ENCODE measurements at places on chromosomes 5 and 9.

DNA sequence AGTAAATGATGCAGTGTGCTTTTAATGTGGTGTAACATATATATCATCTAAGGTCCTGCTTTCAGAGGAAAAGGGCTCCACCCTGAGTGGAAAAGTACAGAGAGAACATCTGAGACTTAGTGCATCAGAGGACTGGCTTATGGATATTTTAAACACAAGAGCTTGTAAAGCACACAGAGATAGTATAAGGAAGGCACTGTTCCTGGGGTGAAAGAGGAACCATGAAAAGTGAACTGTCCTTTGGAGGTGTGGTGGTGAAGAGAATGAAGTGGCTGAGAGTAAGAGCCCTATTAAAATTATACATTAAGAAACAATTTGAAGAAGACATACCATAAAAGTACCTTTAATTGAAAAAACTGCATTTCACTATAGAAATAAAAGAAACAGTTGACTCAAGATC lies 68.9 kb downstream of the CSF2 start:
- DNase-seq = no peak

- DNase-seq = no peak
These were observed 668.6 kb downstream of the EFNA5 start for GRCh38 chr5:107002115-107002514.

DNA sequence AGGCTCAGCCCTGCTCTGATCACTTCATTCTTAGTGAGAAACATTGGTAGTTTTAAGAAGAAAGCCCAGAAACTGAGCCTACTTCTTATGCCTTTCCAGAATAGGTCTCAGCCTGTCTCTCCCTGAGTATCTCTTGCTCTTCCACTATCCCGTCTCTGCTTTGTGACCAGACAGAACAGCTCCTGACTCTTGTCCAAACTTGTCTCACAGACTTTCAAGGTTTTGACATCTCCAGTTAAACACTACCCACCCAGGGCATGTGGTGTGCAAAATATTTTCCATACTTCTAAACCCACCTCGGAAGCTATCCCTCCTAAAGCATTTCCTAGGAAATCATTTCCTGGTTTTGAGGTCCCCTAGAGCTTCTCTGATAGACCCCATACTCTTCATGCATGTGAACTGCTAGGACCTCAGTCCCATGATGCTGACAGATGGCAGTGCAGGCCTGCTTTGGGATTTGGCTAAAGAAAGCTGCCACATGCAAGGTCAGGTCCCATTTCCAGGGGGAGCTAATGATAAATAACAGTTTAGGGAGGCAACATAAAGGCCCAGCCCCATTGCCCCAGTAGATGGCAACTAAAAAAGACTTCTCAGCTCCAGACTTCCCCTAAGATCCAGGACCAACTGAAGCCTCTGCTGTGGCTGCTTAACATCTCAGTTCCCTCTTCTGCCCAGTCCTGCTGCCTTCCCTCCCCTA lies 211.5 kb downstream of the MED10 start:
- DNase-seq = no peak

GRCh38 chr5:137828180-137828579 lies 39.5 kb upstream of the MYOT start:
- DNase-seq = no peak

GRCh38 chr9:71984831-71985281 lies 73.4 kb downstream of the C9orf85 start:
- no peak for DNase-seq

DNA sequence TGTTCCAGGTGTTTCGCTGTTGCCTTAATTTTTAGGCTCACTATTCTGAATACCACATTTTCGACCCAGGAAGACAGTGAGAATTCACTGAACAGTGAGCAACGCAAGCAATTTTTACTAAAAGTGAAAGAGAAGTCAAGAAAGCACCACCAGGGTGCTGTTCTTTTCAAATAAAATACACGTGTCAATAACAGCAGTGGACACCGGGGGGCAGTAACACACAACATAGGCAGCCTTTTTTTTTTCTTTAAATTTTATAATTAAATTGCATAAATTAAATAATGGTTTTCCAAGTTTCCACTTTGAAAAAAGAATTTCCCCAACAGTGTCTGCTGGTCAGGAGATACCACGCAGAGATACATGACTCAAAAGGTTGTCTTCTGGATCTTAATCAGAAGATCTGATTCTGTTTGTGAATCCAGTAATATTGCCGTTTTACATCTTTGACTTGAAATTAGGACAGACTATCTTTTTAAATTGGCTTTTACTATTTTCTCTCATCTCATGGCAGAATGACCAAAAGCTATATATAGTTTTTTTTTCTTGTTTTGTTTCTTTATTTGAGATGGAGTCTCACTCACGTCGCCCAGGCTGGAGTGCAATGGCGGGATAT lies 47.1 kb upstream of the SH3GL2 start:
- peak; percentile 32 for DNase-seq

- no peak for DNase-seq
These were observed 43.3 kb downstream of the TLE4 start for GRCh38 chr9:79615038-79615437.

Measured in urothelium cell line (cell line).